Heart right ventricle (tissue), 16 donors: ENCODE measurements at places on chromosomes 11 and 22.

DNA sequence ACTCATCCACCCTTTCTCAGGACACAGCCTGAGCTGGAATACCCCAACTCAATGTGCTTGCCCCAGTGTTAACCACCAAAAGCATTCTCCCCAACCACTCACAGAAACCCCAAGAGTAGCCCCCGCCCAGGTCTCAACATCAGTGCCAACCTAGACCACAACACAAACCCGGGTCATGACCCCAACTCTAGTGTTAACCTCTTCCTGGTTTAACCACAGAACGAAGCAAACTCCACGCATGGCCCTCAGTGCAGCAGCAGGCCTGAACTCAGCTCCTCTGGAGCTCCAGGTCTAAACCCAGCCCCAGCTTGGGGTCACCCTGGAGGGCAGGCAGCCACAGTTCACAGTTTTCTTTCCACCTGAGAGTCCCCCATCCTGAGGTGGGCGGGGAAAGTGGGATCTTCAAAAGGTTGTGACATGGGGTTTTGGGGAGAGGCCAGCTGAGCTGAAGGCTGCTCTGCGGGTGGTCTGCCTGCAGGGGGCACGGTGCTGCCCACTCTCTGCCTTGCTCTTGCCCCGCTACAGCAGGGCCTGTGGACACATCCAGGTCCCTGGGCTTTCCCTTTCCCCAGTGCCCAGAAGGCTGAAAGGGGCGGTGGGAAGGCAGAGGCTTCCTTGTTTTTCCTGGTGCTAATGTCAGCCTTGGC is 37.9 kb downstream of the NECTIN1 start:
- DNase-seq, result no peak

GRCh38 chr11:10441652-10442503 is 13.2 kb upstream of the AMPD3 start:
- DNase-seq, result no peak

DNA sequence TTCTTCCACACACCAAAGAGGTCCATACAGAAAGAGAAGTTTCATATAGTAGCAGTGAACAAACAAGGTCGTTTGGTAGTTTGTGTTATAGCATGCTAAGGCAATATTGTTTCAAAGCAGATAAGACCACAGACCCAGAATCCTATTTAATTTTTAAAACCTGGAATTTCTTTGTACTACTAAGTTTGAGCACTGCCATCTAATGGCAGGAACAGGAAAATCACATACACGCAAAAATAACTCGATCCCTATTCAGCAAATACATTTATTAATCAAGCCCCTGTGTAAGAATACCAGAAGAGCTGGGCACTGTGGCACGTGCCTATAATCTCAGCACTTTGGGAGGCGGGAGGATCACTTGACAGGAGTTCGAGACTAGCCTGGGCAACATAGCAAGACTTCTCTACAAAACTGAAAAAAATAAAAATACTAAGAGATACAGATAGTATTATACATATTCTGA is 2.9 kb upstream of the BTBD10 start:
- no peak for DNase-seq

DNA sequence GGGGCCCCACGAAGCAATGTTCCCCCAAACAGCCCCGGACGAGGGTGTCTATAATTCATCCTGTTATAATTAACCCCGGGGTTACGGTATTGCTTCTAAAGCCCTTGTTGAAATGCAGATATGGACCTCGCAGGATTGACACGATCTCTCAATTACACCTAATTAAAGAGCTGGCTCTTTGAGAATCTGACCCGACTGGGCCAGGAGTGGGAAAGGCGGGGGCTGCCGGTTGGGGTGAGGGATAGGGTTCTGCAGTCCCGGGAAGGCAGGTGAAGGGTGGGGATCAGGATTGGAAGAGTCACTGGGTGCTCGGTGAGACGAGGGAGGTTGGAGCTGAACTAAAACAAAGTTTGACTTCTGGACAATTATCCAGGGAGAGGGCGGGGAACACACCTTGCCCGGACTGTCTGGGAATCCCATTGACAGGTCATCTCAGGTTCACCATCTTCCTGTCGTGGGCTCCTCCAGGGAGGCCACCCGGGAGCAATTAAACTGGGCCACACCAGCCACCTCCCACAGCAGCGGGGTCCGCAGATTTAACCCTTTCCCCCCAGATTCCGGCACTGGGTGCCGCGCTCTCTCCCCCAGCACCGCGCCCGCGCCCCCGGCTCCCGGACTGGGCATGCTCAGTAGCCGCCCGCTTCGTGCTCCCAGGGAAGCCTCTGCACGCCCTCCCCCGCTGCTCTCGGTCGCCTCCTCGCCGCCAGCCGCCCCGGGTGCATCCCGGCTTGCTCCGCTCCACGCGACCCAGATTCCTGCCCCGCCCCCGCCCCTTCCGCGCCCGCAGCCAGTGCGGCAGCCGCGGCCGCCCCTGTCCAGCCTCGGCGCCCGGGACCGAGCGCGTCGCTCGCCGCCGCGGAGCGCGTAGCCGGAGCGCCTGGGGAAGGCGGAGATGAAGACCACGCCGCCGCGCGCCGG is at the start of gene ELMOD1:
Gene ELMOD1, plus strand, starts transcription at position 688 of the 918 bp plus-strand sequence. CDS start 27,043 bp downstream, outside the sequence.
- peak; percentile 36 for DNase-seq

DNA sequence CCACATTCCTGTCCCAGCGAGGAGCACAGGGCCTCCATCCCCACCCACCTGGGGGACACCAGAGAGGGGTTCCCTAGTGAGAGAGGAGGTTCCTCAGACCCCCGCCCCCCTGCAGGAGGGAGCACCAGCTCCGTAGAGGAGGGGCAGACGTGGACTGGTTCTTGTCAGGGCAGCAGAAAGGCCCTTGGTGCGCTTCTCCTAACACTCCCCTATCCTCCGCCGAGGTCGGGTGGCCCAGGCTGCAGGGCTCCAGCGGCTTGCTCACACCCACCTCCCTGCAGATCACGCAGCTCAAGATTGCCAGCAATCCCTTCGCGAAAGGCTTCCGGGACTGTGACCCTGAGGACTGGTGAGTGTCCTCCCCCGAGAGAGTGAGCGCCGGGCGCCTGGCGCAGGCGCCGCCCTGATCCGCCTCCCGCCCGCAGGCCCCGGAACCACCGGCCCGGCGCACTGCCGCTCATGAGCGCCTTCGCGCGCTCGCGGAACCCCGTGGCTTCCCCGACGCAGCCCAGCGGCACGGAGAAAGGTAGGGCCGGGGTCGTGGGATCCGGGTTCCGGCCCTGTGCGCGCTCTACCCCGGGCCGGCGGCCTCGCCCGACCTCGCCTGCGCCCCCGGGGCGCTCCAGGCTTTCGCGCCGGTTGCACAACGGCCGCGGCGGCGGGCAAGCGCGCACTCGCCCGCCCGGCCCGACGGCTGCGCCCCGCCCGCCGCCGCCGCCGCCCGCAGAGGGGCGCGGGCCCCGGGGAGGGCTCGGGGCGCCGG is 5.1 kb downstream of the TBX1 start:
- DNase-seq, result no peak

DNA sequence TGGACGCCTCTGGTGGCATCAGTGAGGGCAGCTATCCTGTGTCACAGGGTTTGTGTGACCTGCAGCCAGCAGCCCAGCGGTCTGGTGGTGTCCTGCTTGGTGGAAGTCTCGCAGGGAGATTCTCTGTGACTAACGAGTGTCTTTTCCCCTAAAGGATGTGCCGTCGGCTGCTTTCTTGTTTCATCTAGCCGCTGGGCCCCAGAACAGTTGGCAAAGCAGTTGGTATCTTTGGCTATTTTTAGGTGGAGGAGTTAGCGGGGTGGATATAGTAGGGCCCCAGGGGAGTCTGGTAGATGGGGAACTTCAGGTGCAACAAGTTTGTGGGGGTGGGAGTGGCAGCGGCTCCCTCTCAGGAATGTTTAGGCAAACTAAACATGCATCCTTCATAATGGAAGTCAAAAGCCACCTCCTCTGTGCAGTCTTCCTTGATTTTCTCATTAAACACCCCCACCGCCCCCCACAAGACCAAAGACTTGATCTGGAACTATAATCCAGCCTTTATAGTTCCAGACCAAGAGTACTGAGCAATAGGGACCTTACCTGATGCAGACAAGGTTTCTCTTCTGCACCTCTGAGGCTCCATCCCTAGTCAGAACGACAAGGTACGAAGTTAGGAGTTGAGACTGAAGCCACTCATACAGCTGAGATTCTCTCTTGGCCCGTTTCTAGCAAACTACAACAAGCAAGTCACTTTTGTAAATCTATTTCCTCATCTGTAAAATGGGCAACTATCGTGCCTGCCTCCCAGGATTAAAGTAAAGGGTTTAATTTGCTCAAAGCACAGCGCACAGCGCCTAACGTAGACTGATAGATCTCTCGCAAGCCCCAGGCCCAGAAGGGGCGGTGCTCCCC is 1.1 kb upstream of the PELI3 start:
- no peak for DNase-seq

- DNase-seq, result no peak
These were observed 9.0 kb upstream of the BID start for GRCh38 chr22:17783312-17783711.

DNA sequence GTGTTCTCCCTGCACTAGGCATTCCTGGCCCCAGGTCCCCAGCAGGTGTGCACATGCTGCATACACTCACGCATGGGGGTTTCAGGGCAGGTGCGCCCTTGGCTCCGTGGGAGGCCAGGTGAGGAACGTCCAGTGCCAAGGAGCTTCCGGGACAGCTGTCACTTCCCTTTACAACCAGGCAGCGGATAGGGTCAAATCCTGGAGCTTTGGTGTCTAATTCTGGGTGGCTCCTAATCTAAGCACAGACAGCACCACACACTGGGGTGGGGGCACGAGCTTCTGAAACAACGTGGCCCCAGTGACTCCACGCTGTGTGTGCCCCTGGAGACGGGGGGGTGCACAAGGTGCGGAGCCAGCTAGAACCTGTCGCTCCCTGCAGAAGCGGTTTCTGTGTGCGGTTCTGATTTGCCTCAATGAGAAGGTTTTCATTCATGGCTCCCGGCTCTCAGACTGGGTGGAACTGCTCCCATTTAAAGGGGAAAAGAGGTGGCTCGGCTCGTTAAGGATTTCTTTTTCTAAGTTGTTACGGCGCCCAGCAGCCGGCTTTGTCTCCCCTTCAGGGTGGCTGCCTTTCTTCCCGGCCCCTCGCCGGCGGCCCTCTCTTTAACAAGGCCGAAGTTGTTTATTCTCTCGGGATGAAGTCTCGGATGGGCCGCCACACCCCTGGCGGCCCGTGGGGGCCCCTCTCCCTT is 5.0 kb downstream of the CCND1 start:
- no peak for DNase-seq

GRCh38 chr11:5345831-5346230 is 2.5 kb upstream of the OR51B5 start:
- no peak for DNase-seq

DNA sequence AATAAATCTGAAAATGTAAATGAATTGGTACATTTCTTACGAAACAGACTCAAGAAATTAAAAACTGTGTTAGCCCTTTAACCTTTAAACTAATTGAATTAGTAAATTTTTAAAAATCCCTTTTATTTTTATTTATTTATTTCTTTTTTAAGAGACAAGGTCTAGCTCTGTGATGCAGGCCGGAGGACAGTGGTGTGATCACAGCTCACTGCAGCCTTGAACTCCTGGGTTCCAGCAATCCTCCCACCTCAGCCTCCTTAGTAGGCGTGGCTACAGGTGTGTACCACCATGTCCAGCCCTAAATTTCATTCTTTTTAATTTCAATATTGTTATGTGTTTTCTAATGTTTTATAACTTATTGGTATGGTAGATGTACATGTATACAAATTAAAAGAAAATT is 72.6 kb downstream of the MYEOV start:
- no peak for DNase-seq

DNA sequence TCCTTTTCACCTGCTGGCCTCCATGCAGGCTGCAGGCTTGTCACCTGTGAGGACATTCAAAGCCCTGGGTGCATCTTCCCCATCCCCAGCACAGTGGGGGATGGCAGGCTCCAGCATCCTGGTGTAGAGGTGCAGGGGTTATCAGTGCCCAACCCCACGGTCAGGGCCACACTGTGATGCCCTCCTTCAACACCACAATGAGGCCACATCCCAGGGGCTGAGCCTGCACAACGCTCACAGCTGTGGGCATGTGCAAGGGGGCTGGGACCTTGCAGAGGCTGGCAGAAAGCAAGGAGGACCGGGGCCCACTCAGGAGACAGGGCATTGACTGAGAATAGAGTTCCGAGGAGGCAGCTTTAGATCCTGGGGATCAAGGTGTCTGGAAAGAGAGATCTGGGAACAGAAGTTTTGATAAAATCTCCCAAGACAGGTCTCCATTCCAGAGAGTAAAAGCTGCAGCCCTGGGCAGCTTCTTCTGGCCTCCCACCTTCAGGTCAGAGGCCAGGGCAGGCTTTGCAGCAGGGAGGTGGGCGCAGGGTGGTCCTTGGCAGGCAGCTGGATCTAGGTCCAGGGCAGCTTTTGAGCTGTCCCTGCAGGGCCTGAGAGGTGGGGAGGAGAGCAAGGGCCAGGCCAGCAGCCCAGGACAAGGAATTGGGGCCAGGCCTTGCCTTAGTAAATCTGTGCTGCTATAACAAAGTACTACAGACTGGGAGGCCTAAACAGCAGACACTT is 250.8 kb upstream of the B3GAT1 start:
- no peak for DNase-seq

DNA sequence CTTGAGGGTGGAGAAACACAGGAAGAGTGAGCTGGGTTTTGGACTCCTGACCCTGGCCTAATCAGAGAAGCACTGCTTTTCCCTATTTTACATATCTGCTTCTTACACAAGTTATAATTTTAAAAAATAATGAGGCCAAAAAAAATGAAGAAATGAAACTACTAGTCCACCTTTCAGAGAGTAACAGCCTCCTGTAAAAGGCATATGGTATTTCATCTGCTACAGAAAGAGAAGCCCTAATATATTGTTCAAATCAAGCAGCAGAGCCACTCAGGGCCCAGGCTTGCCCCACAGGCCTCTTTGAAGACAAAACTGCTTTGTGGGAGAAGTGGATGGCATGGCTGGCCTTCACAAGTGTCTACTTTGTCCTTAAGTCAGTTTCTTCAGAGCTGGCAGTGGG is 10.0 kb downstream of the DIXDC1 start:
- DNase-seq, result no peak

- DNase-seq, result peak; percentile 34
These were observed 58.2 kb upstream of the FTH1 start for GRCh38 chr11:62025487-62026105.

- no peak for DNase-seq
These were observed 2.4 kb downstream of the FADS1 start for GRCh38 chr11:61814247-61814957.

GRCh38 chr11:129598378-129598777 is 217.3 kb upstream of the TMEM45B start:
- no peak for DNase-seq

DNA sequence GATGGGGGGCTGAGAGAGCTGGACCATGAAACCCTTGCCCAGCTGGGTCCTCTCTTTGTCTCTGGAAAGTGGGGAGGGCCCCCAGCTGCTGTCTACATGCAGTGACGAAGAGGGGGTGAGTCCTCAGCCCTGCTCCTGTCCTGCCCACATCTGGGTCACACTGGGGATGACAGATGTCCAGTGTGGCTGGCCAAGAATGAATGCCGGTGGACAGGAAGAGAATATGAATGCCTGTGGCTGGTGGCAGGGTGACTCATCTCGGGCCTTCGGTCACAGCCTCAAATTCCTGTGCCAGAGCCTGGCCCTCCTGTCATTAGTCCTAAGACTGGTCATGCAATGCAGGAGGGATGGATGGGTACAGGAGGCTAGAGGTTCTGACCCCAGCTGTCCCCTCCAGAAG is 2.2 kb upstream of the PNPLA3 start:
- no peak for DNase-seq
